Left forelimb (tissue), 1 donor: ENCODE measurements at places on chromosomes 7 and 10.

DNA sequence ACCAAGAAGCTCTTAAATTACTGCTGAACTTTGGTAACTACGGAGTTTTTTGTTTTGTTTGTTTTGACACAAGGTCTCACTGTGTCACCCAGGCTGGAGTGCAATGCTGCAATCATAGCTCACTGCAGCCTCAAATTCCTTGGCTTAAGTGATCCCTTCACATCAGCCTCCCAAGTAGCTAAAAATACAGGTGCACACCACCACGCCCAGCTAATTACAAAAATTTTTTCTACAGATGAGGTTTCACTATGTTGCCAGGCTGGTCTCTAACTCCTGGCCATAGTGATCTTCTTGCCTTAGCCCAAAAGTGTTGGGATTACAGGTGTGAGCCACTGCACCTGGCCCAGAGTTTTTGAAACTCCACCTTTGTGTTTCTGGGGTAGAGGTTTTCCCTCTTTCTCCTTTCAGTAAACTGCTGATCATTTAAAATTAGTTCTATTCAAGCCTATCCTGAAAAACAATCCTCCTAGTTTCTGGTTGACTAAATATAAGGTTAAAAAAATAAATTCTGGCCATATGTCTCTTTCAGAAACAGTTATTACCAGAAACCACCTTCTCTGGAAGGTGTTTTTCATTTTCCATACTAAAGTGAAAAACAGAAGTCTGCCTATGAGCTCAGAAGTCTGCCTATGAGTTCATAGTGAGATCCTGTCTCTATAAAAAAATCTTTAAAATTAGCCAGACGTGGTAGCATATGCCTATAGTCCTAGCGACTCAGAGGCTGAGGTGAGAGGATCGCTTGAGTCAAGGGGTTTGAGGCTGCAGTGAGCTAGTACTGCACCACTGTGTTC, 63.9 kb downstream of the VOPP1 start:
- no peak for DNase-seq

DNA sequence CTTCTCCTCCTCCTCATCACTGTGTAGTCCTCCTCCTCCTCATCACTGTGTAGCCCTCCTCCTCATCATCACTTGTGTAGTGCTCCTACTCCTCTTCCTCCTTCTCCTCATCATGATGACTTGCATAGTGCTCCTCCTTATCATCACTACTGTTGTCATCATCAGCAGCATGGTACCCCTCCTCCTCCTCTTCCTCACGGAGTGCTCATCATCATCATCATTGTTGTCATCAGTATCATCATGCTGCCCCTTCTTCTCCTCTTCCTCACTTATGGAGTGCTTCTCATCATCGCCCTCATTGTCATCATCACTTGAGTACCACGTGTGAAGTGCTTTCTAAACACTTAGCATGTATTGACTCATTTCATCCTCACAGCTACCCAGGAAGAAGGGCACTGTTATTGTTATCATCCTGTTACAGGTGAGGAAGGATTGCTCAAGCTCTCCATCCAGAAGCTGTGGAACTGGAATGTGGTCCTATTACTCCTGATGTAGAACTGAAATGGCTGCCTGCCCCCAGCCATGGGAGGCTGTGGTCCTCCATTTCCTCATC, 122.8 kb upstream of the SHH start:
- no peak for DNase-seq

GRCh38 chr7:128407751-128408708, 1.8 kb downstream of the IMPDH1 start:
- no peak for DNase-seq

DNA sequence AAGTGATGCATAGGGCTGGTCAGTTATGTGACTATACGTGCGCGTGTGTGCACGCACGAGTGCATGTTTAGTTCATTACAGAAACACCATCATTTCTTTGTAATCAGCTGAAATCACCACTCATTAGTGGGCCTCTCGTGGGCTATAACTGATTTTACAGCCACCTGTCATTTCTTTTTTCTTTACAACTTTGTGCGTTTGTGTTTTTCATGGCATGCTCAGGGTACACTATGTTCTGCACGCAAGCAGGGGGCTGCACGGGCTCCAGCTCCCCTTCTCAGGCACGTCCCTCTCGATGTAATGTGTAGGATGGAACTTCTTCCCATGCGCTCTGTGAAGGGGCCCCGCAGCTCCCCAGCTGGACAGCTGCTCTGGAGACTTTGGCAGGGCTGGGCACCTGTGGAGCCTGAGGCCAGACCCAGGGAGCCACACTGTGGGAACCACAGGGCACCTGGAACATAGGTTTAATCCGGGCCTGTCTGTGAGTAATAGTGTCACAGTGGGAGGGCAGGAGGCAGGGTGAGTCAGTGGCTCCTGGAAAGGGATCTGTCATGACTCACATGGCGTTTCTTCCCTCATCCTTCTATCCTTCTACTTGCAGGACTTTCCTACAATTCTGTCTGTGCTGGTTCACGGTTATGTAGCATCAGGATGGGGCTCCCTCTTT, 4.9 kb downstream of the GCK start:
- DNase-seq = no peak

- DNase-seq = no peak
Measured at GRCh38 chr7:95684037-95684436, 87.7 kb upstream of the PDK4 start.

DNA sequence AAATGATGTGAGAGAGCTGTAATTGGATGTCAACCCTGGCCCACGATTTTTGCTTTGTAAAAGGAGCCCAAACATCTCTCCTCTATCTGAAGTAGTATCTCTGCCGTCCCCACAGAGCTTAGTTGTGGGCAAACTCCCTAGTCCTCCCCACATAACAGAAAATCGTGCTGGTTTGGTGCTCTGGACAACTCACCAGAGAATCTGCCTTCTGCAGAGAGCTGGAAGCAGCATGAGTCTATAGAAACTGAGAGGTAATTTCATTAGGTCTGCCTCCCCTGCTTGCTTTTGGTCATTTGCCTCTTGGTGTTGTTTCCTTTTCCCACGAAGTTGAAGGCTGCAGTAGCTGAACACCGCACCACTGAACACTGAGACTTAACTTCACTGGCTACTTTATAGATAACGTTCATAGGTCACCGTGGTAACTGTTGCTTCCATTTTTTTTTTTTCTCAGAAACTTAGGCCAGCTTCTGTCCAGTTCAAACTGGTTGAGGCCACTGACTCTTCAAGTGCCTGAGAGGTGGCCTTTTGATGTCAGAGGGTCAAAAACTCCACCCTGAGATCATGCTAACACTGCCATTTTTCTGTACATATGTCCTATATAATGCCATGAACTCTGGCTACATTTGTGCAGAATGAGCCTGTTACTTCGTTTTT, 3.3 kb upstream of the CDCA7L start:
- no peak for DNase-seq

- no peak for DNase-seq
Measured at GRCh38 chr10:73060738-73061635, 35.7 kb downstream of the P4HA1 start.

DNA sequence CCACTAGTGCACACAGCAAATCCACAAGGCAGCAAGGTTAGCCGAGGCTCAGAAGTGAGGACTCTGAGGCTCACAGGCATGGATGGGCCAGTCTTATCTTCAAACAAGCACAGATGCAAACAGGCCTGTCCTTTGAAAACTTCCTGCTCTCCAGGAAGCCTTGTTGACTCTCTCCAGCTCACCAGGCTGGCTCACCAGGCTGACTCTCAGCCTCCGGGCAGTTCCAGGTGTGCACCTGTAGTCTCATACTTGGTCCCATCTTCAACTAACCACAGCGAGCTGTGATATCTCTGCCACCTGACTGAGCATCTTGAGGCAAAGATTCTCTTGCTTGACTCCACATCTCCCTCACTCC, 173.9 kb upstream of the ZMIZ1 start:
- DNase-seq = no peak
